D341Med (cell line): ENCODE measurements at places on chromosomes 7 and 10.
A peak's percentile ranks its signal among the peaks of the same experiment; 100 is the strongest.

DNA sequence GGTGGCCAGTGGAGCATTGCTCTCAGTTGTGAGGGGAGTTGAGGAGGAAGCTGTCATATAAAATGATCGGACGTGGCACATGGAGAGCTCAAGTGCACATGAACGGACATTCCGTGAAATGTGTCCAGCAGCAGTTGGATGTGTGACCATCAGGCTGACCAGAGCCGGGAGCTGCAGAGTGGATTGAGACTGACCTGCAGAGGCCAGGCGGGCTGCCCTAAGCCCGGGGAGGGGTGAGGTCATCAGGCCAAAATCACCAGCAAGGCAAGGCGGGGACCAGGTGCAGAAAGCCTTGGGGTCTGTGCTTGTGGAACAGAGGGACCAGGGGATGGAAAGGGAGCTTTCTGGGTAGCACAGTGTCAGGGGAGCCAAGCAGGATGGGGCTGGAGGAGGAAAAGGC is 279.5 kb downstream of the CELF2 start:
- DNase-seq: no peak

DNA sequence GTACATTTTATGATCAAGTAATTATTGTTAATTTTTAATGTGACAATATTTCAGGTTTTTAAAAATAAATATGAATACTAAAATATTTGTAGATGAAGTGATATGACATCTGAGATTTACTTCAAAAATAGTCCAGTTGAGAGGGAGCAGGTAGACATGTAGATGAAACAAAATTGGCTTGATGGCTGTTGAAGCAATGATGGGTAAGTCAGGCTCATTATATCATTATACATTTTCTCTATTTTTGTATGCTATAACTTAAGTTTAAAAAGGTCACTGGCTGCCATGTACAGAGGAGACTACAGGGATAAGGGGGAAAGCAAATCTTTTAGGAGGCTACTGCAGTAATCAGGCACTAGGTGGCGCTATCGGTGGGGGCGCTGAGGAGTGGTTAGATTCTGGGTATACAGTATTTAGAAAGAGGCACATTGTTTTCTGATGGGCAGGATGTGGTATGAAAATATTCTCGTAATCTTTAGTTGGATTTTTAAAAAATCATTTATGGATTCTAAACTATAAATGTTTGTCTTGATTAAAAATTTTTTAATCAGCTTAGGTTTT is 189.8 kb upstream of the IMMP2L start:
- peak; percentile 74 for DNase-seq

DNA sequence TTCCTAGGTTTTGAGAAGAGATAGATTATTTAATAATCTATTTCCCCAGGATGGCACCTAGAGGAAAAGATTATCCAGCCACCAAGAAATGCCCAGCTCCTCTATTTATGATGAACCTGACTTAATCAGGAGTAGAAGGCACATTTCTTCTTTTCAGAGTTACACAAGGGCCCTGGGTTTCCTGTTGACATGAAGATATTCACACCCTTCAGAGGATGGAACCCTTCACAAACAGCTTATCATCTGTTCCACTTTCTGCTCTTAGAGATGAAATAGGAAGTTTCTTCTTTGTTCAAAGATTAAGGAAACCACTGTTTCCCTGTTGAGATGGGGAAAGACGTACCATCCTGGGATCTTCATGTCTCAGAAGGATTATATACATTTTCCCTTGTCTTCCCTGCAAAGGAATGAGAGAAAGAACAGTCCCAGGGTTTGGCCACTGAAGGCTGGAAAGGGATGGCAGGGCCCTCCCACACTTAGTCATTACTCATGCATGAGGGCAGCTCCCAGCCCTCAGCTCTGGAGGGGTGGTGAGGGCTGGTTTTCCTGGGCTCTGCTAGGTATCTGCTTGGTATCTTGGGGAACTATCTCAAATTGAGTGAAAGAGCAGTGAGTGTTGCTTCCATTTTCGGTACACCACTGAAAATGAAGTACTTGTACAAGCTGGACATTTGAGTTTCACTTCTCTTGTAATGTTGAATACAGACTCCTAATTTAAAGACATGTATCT is 64.0 kb downstream of the MTPAP start:
- no peak for DNase-seq

GRCh38 chr10:13113544-13113943 is 13.6 kb downstream of the OPTN start:
- DNase-seq: no peak

GRCh38 chr7:27129729-27130539 is 623 bp downstream of the HOXA4 start:
- peak; percentile 46 for DNase-seq

- DNase-seq: no peak
Measured at GRCh38 chr10:55398497-55398882, 597.5 kb upstream of the PCDH15 start.

- no peak for DNase-seq
Measured at GRCh38 chr10:28155726-28156125, 147.1 kb downstream of the MPP7 start.

DNA sequence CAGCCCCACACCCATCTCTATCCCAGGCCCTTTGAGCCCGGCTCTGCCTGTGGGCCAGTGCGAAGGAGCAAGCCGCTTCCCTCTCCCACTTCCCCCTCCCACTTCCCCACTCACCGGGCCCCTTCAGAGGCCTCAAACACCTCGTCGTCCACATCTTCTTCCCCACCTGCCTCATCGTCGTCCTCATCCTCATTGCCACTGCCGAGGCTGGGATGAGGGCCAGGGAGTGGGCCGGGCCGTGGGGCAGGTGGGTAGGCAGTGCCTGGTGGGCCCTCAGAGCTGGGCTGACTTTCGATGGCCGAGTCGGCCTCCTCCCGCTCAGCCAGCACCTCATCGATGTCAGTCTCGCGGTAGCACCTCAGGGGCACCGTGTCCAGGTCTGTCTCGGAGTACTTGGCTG is 3.8 kb downstream of the PSD start:
- no peak for DNase-seq

DNA sequence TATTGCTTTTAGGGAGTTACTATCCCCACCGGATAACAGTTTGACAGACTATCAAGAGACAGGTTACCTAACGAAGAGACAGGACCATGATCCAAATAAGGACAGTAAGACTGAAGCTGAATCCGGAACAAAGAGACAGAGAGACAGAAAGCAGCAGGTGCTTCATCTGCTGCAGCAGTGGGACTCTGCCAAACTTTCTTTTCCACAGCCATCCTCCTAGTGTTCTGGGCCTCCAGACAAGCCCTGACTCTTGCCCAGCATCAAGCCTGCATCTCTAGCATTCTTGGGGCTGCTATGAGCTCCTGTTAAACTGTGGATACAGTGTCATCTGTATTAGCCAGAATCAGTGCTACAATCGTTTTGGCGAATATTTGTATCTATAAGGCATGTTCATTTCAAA is 761.7 kb downstream of the GRID1 start:
- no peak for DNase-seq

DNA sequence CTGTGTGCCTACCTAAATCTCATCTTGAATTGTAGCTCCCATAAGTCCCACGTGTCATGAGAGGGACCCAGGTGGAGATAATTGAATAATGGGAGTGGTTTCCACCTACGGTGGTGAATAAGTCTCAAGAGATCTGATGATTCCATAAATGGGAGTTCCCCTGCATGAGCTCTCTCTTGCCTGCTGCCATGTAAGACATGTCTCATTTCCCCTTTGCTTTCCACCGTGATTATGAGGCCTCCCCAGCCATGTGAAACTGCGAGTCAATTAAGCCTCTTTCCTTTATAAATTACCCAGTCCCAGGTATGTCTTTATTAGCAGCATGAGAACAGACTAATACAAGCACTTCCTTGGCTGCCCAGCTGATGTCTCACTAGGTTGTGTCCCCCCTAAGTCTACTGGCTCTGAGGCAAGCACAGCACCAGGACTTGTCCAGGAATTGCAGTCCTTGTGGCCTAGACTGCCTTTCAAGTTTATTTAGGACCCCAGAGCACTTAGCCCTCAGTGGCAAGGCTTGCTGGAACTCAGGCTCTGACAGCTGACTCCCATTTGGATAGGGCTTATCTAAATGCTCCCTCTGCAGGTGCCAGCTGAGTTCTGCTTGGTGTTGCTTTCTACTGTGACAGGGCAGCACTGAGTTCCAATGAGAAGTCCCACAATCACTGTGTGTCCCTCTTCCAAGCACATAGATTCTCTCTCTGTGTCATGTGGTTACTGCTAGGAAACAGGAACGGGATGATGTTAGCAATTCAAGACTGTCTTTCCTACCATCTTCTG is 59.0 kb upstream of the TAS2R16 start:
- DNase-seq: no peak
